Testis (tissue), 5 donors: ENCODE measurements at places on chromosomes 4 and X. TPM values are rescaled to one million over a fixed set of nuclear protein-coding genes. Genes with fewer than 3 reads are reported as not detected.

GRCh38 chrX:115284877-115285276, 4.6 kb upstream of the LUZP4 start:
- no peak overlapping the region for H3K4me3 ChIP-seq
- H3K27ac ChIP-seq: no peak overlapping the region
- DNase-seq: no peak

- H3K27me3 ChIP-seq: no peaks in the 10 kb centered on the region
- DNase-seq: no peak
- no peak overlapping the region for H3K4me3 ChIP-seq
- H3K36me3 ChIP-seq: no peaks in the 10 kb centered on the region
- no peaks in the 10 kb centered on the region for H3K4me1 ChIP-seq
- no peak overlapping the region for H3K27ac ChIP-seq
Measured at GRCh38 chrX:102883491-102883890, 53.6 kb upstream of the RAB40AL start.

GRCh38 chr4:114264452-114264851, 285.0 kb upstream of the ARSJ start:
- no peaks in the 10 kb centered on the region for H3K4me1 ChIP-seq
- no peak for DNase-seq
- no peaks in the 10 kb centered on the region for H3K27me3 ChIP-seq
- H3K36me3 ChIP-seq: no peaks in the 10 kb centered on the region
- H3K4me3 ChIP-seq: no peak overlapping the region

DNA sequence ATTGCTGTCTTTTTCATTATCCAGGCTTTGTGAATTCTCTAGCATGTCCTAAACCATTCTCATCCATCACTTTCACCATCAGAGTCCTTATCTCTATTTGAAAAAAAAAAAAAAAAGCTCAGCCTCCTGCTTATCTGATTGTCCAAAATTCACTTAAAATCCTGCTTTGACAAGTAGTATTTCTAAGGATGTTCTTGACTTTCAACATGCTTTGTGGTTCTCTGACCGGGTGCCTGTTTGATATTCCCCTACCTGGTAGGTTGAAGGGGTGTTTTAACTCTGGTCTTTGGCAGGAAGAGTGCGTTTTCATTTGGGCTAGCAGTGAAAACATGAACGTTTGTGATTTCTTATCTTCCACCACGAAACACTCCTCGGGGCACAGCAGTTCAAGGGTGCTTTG, 17.3 kb upstream of the BBS12 start:
- H3K4me3 ChIP-seq: no peak overlapping the region
- DNase-seq: no peak
- H3K27me3 ChIP-seq: no peaks in the 10 kb centered on the region
- no peak overlapping the region for H3K27ac ChIP-seq
- H3K4me1 ChIP-seq: no peaks in the 10 kb centered on the region
- no peaks in the 10 kb centered on the region for H3K36me3 ChIP-seq

PAGE2B gene
- 86.8 TPM for polyA plus RNA-seq

- DNase-seq: no peak
- H3K27ac ChIP-seq: no peak overlapping the region
- no peak overlapping the region for H3K4me3 ChIP-seq
- no peaks in the 10 kb centered on the region for H3K36me3 ChIP-seq
- H3K4me1 ChIP-seq: peaks cover 4% of the 10 kb centered on the region
Measured at GRCh38 chr4:90220459-90220858, 93.3 kb downstream of the CCSER1 start.

FAM9B gene
- polyA plus RNA-seq: 5.0 TPM

DNA sequence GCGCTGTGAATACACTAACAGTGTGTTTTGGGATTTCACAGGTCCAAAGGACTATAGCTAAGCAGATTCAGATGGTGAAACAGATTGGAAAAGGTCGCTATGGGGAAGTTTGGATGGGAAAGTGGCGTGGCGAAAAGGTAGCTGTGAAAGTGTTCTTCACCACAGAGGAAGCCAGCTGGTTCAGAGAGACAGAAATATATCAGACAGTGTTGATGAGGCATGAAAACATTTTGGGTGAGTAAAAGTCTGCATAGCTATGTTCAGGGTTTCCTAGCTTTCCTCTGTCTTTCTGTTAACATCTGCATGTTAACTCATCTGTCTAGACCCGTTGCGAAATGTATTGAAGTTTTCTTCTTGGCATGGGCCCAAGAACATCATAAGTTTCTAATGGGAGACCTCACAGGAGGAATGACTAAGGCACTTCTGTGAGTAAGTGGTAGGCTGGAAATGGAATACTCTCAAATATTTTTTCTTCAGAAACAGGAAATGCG, 372.1 kb downstream of the BMPR1B start:
- H3K4me1 ChIP-seq: no peaks in the 10 kb centered on the region
- no peaks in the 10 kb centered on the region for H3K27me3 ChIP-seq
- H3K4me3 ChIP-seq: no peak overlapping the region
- no peak for DNase-seq

DNA sequence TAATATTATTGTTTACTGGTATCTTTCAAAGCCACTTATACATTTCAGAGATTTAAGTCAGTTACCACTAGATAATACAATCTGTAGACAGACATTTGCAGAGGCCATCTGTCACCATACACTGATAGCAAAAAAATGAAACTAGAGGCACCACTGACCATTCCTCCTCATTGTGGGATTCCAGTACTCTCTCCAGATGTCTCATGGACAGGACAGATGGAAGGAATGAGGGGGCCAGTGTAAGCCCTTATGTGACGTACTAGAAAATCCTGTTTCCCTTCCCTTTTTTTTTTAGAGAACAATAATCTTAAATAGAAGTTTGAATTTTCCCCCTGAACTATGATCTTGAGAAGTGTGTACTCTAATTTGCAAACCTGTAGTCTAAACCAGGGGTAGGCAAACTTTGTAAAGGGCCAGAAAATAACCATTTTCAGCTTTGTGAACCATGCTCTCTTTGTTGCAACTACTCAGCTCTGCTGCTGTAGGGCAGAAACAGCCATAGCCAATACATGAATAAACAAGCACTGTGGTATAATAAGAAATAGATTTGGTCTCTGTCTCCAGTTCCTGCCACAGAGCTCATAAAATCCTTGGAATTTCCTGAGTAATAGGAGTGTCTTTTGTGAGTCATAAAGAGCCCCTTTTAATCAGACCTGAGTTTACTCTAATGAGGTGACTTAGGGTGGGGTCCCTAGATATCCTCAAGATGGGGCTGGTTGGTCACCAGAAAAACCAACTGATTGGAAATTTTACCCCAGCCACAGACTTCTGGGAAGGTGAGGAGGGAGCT, 90.4 kb downstream of the MOSPD2 start:
- no peak for DNase-seq
- H3K27me3 ChIP-seq: no peaks in the 10 kb centered on the region
- H3K4me3 ChIP-seq: no peak overlapping the region
- no peak overlapping the region for H3K27ac ChIP-seq
- H3K36me3 ChIP-seq: no peaks in the 10 kb centered on the region

DNA sequence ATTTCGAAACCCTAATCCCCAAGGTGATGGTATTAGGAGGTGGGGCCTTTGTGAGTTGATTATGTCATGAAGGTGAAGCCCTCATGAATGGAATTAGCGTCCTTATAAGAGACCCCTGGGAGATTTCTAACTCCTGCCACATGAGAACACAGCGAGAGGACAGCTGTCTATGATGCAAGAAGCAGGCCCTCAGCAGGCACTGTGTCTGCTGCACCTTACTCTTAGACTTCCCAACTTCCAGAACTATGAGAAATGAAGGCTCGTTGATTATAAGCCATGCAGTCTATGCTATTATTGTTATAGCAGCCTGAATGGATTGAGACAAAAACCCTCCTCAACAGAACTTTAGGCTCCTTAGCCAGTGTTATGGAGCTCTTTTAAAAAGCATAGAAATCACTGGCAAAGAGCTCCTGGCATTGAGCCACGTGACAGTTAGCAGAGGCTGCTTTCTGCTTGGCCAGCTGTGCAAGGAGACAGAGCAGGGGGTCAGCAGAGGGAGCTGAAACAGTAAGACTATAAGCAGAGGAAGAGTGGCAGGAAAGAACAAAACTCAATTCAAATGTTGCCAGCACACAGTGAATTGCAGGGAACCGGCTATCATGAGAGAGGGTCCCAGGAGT, 219.2 kb upstream of the FAT1 start:
- H3K4me1 ChIP-seq: no peaks in the 10 kb centered on the region
- DNase-seq: peak; percentile 65
- no peaks in the 10 kb centered on the region for H3K36me3 ChIP-seq
- no peaks in the 10 kb centered on the region for H3K27me3 ChIP-seq
- H3K27ac ChIP-seq: no peak overlapping the region
- H3K4me3 ChIP-seq: no peak overlapping the region

- no peaks in the 10 kb centered on the region for H3K27me3 ChIP-seq
- H3K36me3 ChIP-seq: no peaks in the 10 kb centered on the region
- H3K4me3 ChIP-seq: peak overlapping the region; percentile 70
Measured at GRCh38 chrX:68830419-68831404, 1.9 kb downstream of the EFNB1 start.

- no peak for DNase-seq
- H3K27me3 ChIP-seq: no peaks in the 10 kb centered on the region
- H3K4me1 ChIP-seq: no peaks in the 10 kb centered on the region
- H3K4me3 ChIP-seq: no peak overlapping the region
- no peaks in the 10 kb centered on the region for H3K36me3 ChIP-seq
Measured at GRCh38 chr4:58075724-58076123, 965.5 kb upstream of the IGFBP7 start.

DNA sequence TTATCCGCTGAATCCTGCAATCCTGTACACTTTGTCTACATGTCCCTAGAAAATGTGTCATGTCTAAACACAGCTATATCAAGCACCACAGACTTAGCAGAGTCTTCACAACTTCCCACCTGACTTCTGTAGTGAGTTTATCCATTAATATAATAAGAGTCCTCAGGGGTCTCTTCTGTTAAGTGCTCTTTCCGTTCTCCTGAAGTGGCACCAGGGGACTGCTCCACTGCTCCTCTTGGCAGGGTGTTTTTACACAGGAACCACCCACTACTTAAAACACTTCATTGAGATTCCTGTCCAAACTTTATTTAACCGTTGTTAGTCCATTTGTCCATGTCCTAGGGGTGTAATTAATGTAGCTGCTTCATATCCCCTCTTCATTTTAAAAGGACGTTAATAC, 1000.4 kb downstream of the STPG2 start:
- H3K27ac ChIP-seq: no peak overlapping the region
- H3K27me3 ChIP-seq: no peaks in the 10 kb centered on the region
- no peaks in the 10 kb centered on the region for H3K36me3 ChIP-seq

PNMA5 gene
- polyA plus RNA-seq: 15.8 TPM

DNA sequence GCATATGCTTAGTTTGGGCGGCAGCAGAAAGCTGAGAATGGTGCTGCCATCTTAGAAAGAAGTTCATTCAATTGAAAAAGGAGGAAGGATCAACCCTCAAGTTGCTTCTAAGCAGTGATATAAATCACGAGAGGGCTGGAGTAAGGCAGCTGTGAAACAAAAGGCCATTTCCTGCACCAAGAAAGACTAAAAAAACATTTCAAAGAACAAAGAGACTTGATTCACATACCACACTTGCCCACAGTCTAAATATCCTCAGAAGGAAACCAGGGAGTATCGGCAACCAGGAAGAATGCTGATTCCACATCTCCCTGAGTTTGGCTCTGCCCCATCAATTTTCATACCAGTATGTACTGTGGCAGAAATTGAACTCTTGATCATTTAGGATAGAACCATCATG, 240.1 kb downstream of the OPHN1 start:
- no peaks in the 10 kb centered on the region for H3K27me3 ChIP-seq
- no peak for DNase-seq
- H3K36me3 ChIP-seq: no peaks in the 10 kb centered on the region

- H3K4me1 ChIP-seq: peaks cover 3% of the 10 kb centered on the region
- peak overlapping the region; percentile 27 for H3K4me3 ChIP-seq
- H3K36me3 ChIP-seq: no peaks in the 10 kb centered on the region
- no peak overlapping the region for H3K27ac ChIP-seq
- no peaks in the 10 kb centered on the region for H3K27me3 ChIP-seq
Measured at GRCh38 chr4:139266208-139266582, 13.8 kb downstream of the MGARP start.

- H3K4me1 ChIP-seq: no peaks in the 10 kb centered on the region
- no peak overlapping the region for H3K4me3 ChIP-seq
- no peak overlapping the region for H3K27ac ChIP-seq
- DNase-seq: no peak
- no peaks in the 10 kb centered on the region for H3K36me3 ChIP-seq
- no peaks in the 10 kb centered on the region for H3K27me3 ChIP-seq
Measured at GRCh38 chrX:29617276-29617675, 598.1 kb upstream of the MAGEB2 start.

SPANXN4 gene
- 9.7 TPM for polyA plus RNA-seq

DNA sequence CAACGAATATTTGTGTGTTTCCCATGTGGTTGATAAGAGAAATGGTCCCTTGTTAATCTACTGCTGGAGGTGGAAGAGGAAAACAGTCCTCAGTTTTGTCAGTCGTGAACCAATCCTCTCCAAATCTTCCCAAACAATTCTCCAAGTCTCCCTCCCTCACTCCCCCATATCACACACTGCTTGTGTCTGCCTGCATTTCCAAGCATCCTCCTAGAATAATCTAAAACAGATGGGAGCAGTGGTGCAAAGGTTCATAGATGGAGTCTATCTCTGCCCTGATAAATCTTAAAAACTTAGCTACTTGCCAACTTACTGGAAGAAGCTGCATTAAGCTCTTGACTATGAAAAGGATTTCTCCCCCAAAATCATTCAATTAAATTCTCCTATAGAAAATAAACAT, 43.7 kb upstream of the SH3KBP1 start:
- no peaks in the 10 kb centered on the region for H3K36me3 ChIP-seq
- H3K27me3 ChIP-seq: no peaks in the 10 kb centered on the region
- DNase-seq: no peak
- no peak overlapping the region for H3K27ac ChIP-seq
